ENCODE measurements at places on chromosomes 2 and 18.
A peak's percentile ranks its signal among the peaks of the same experiment; 100 is the strongest.

DNA sequence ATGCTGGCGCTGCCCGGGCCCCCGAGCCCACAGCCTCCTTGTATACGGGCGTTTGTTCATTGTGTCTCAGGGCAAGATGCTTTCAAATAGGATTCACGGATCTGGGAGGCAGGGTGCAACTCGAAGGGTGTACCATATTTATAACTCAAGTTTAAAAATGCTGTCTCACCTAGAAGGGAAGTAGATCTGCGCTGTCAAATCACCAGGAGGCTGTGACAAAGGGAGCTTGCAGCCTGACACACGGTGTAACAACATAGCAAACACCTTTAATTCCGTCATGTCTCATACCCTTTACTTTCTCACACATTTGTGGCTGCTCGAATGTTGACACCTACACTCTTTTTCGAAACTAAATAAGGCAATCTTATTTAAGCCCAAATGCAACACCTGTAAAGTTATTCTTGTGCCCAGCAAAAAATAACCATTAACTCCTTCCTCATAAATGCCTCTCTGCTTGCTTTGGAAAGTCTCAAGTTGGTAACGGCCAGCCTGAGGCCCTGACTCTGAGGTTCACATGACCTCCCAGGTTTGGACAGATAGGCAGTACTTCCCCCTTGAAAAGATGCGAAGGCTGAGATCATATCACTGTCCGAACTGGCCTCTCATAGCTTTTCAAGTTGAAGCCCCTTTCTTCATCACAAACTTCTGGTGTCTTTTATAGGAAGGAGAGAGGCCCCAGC lies 11.6 kb downstream of the ZEB2 start:
- DNase-seq, result no peak

GRCh38 chr2:21422050-21422449 lies 298.3 kb downstream of the TDRD15 start:
- DNase-seq, result no peak

DNA sequence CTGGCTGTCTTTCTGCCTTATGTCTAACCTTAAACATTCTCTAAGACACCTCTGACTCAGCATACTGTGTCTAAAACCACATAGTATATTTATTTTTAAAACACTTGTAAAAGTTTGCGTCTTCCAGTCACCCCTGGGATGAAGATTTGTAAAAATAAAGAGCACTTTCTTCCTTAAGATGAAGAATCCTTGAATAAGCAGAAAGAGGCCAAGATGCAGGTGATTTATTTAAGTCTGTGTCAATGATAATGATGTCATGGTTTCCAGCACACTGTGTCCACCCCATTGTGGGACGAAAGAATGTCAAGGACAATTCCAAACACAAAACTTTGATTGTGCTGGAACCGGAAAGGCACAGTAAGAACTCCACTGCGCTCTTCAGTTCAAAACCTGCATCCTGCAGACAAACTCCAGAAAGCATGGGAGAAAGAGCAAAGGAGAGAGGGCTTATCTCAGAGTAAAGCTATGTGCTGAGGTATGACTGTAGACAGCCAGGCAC lies 92.9 kb downstream of the ZEB2 start:
- no peak for DNase-seq

GRCh38 chr2:1422716-1423285 lies 9.5 kb downstream of the TPO start:
- no peak for DNase-seq

DNA sequence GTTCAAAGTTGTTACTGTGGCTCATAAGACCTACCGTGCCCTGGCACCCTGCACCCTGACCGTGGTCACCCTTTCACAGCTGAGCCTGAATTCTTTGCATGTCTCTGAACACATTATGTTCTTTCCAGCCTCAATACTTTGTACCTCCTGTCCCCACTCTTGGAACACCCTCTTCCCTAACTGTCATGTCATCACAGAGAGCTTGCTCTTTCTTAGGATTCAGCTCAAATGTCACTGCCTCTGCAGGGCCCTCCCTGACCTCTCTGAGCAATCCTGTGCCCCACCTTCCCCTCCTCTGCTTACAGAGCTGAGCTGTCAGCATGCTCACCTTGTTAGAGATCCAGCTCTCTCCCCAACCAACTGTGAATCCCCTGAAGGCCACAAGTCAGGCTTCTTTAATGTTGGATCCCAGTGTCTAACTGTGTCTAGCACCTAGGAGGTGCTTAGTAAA lies 15.0 kb downstream of the PRKAG3 start:
- no peak for DNase-seq

DNA sequence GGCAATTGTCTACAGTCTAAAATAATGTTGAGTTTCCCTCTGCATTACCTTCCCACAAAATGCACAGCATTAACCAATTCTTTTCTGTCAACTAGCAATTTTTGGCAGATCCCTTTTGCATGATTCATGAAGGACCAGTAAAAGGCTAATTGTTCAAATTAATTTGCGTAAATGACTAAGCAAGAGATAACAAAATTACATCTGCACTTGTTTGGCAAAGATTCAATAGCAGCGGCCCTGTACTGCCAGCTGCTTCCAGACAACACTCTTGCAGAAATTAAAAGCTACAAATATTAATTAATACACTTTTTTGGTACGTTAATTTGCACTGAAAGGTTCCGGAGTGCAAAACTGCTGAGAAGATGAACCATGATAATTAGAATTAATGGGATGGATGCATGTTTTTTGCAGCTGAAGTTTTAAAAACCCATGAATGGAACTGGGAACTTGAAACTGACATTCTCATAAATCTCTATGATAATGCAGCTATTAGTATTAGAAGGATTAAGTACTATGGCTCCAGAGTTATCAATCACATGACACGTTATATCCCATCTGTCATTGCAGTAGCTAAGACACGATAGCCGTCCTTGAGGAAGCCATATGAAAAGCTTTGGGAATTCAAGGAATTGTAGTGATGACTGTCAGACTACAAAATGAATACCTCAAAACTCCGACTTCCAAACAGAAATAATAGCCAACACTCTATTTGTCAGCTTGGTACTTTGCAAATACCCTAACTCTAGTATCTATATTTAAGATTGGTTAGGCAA lies 1268.3 kb upstream of the ACVR2A start:
- no peak for DNase-seq

GRCh38 chr2:60486551-60486950 lies 66.9 kb downstream of the BCL11A start:
- no peak for DNase-seq

DNA sequence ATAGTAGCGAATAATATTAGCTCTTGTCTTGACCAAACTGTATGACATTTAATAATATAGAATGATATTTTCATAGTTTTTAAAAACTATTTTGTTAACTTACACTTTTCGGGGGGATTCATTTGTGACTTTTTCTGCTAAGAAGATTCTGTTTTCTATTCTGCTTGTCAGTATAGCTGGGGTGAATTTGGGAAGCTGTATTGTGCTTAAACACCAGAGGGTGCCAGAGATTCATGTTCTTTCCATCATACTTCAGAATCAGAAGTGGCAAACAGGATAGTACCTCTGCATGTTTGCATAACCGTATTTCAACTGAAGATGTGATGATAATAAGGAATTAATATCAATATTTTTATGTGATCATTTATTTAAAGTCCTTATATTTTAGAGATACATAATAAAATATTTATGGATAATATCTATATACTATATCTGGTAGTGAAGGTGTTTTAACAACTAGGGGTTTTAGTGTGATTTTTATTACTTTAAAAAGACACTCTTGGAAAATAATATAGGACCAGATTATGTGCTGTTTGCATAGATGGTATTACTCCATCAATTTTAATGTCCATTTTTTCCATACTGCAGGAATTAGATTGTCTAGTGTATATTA lies 81.0 kb downstream of the TAF4B start:
- DNase-seq, result peak; percentile 33

- no peak for DNase-seq
These were observed 303.9 kb downstream of the ETAA1 start for GRCh38 chr2:67701011-67701410.

DNA sequence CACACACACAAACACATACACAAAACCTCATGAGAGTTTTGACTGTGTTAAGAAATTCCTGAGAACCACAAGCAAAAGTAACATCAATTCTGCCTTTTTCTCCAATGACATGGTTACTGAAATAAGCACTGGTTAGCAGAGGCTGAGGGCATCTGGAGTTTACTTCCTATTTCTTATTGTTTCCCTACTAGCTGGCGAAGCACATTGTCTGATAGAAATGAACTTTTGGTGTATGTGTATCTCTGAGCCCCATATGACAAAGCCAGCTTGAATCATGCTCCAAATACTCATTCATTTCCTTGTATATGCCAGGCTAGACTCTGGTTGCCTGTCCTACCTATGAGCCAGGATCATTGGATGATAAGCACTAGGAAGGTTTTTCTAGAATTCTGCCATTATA lies 203.1 kb downstream of the NCKAP5 start:
- DNase-seq, result no peak

DNA sequence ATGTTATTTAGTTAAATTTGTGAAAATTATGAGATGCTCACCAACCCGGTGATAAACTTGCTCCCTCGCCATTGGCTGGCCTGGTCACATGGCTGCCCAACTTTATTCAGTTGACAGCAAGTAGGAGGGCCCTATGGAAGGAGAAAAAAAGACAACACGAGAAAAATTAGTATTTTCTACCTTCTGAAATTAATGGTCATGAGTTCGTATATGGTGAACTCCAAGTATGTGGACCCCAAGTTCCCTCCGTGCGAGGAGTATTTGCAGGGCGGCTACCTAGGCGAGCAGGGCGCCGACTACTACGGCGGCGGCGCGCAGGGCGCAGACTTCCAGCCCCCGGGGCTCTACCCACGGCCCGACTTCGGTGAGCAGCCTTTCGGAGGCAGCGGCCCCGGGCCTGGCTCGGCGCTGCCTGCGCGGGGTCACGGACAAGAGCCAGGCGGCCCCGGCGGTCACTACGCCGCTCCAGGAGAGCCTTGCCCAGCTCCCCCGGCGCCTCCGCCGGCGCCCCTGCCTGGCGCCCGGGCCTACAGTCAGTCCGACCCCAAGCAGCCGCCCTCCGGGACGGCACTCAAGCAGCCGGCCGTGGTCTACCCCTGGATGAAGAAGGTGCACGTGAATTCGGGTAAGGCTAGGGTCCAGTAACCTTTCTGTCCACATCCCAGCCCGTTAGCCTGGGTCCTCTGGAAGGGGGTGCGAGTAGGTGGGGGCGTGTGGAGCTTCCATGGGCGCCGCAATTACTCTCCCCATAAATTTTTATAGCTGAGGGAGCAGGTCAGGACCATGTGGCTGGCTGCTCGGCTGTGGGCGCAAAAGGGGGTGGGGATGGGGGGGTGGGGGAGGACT lies at the start of gene HOXD4:
Gene HOXD4 (plus strand): TSS at position 109 of the 846 bp plus-strand sequence. CDS start 84 bp downstream, at position 193.
- DNase-seq, result no peak

DNA sequence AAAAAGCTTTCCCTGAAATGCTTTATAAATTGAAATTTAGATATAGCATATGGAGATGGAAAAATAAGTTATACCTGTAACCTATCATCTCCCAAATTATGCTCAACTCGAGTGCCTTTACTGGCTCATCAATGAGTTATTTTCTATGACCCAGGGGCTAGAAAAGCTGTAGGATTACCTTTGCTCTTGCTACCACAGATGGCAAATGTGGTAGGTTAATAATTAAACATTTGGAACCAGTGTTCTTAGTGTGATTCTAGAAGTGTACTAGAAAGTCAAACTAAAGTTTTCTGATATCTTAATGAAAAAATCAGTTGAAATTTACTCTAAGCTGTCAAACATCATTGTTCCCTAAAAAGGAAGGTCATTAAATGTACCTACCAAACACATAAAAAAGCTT lies 22.5 kb downstream of the ALS2 start:
- DNase-seq, result no peak

GRCh38 chr2:119261493-119262225 lies 38.0 kb downstream of the STEAP3 start:
- no peak for DNase-seq

GRCh38 chr2:25197336-25198208 lies 29.2 kb upstream of the POMC start:
- no peak for DNase-seq

- DNase-seq, result peak; percentile 86
These were observed 40.3 kb downstream of the AP1S3 start for GRCh38 chr2:223797037-223797436.

- DNase-seq, result peak; percentile 31
These were observed 359.3 kb downstream of the CMPK2 start for GRCh38 chr2:6506361-6506794.

GRCh38 chr18:75530566-75531211 lies 103.2 kb upstream of the SMIM21 start:
- DNase-seq, result no peak

GRCh38 chr2:202074324-202074723 lies 1.3 kb downstream of the KIAA2012 start:
- DNase-seq, result no peak

DNA sequence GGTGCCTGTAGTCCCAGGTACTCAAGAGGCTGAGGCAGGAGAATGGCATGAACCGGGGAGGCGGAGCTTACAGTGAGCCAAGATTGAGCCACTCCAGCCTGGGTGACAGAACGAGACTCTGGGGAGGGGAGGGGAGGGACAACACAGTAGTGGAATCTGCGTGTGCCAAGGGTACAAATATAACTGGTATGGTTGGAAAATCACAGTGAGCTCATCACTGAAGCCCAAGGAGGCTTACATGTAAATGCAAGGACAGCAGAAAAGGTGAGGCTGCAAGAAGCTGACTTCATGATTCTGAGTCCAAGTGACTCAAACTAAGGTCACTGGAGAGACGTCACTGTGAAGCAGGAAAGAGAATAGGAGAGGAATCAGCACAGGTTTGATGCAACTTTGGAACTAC lies 9.2 kb downstream of the SEPTIN10 start:
- peak; percentile 69 for DNase-seq

DNA sequence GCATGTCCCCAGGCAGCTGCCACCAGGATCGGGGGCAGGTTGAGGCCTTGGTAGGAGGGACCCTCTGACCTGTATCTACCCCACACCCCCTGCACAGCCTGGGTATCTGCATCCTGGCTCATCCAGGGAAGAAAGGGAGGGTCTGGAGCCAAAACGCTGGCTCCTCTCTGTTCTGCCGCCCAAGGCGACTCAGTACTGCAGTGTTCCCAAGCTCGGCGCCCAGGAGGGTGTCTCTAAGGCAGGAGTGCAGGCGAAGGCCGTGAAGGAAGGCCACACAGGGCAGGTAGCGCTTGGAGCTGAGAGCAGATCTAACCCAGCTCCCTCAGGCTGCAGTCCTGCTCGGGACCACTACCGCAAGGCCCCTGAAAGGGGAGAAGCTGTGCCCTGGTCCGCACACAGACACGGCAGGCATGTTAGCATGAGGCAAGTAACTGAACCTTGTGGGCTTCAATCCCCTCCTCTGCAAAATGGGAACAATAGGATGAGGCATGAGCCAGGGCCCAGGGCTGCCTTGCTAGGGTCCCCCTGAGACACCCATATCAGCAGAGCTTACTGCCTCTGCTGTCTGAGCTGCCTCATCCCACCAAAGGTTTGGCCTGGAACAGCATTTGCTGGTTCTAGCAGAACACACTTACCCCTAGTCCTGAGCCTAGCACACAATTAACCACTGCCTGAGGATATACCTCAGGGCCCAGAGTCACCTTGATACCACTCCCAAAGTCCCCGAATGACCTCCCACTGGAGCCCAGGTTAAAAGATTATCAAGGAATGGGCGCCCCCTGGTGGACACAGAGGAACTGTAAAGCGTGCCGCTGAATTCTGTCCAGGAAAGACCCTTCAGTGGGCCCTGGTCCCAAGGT lies 6.5 kb downstream of the PTMA start:
- DNase-seq, result peak; percentile 66

GRCh38 chr18:57050310-57050949 lies 96.5 kb upstream of the BOD1L2 start:
- no peak for DNase-seq

GRCh38 chr2:179952658-179953057 lies 54.4 kb downstream of the CWC22 start:
- no peak for DNase-seq

All from RWPE1 (cell line).